Activated CD4-positive, CD25-positive, alpha-beta regulatory T cell treated with anti-CD3 and anti-CD28 coated beads, Interleukin-2, amount 50 U/mL, for 24 hours (primary cell): ENCODE measurements at places on chromosomes 5 and 9.
A peak's percentile ranks its signal among the peaks of the same experiment; 100 is the strongest.

DNA sequence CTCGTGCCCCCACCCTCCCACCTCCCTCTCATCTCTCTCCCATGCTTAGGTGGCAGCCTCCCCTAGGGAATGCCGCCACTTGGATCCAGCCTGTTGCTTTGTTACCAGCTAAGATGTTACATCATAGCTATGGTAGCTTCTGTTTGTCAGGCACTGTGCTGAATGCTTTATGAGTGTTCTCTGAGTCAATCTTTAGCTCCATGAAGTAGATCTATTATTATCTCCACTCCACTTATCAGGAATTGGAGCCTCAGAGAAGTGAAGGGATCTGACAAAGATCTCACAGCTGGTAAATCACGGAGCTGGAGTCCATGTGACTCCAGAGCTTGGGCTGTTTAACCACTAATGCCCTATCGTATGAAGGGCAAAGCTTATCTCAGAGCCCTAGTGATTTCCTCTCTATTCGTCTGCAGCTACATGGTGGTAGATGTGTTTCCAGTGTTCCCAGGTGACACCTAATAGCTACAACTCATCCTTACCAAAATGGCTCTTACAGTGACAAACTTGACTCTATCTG, 54.1 kb downstream of the GARNL3 start:
- ATAC-seq, result no peak

DNA sequence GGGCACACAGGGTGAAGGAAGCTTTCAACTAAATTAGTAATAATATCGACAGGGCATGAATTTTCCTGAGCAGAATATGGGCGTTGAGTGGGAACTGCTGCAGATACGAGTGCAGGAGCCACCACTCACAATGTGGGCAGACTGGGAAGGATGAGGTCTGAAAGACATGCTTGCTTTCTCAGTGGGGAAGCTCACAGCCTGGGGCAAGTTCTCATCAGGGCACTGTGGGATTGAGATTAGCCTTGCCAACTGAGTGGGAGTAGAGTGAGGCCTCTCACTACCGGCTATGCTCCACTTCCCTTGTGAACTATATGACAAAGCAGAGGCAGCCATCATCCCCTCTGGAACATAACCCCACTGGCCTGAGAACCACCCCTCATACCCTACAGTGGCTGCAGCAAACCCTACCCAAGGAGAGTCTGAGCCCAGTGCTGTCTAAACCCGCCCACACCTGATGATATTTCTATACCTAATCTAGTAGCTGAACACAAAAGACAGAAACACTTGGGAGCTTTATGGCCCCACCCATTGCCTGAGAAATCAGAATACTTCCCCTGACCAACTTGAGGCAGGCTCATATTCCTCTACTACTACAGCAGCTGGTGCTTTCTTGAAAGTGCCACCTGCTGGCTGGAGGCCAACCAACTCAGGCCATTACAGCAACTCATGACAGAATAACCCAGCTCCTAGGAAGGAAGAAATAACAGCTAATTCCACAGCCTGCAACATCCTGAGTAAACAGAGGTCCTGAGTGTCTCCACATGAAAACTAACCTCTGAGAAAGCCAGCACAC, 173.7 kb upstream of the SPEF2 start:
- no peak for ATAC-seq

DNA sequence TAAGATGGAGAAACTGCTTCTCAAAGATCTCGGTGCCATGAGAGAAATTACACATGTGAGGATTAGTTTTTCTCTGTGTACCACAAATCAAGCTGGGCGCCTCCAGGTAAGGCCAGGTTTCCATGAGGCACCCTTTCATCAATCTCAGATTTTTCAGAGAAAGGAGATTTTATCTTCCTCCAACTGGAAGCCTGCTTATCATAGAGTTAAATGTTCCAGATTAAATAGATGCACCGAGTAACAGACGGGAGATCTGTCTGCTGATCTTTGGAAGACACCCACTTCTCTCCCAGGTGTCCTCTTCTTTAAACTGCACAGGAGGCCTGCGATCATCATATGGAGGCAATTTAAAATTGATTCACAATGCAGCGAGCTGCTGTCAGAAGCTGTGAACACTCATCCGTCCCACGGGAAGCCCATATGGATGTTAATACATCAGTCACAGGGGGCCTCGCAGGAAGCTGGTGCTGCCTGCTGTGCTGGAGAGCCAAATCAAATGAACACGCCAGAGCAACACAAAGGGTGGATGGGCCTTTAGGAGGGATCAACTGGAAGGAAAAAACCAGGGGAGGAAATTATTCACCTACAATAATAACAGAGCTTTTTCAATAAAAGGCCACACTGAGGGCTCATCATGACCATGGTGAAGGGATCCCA, 93.3 kb downstream of the TLE1 start:
- no peak for ATAC-seq

- ATAC-seq, result no peak
Observed at GRCh38 chr5:33513462-33514185, 72.9 kb downstream of the TARS1 start.

DNA sequence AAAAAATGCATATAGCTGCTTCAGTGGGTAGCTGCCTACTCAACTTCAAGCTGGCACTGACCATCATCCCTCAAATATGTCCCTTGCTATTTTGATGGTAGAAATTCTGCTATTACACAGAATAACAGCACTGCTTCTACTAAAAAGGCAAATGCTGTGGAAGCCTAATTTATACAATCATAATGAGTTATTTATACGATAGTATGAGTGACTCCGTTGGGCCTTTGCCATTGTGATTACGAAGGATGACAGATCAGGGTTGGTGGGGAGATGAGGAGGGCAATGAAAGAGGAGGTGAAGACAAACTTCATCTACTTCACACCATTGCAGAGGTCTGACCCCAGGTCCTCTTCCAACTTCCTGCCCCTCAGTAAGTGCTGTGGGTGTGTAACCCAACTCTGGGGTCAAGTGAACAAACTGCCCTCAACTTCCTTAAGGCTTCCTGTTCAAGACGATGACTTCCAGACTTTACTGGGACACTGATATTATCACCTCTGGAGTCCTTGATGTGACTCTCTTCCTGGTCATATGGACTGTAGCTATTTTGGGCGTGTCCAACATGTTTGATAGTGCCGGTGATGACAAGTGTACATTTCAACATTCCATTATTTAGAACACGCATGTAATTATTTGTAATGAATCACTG, 74.1 kb upstream of the RPS23 start:
- ATAC-seq, result no peak

DNA sequence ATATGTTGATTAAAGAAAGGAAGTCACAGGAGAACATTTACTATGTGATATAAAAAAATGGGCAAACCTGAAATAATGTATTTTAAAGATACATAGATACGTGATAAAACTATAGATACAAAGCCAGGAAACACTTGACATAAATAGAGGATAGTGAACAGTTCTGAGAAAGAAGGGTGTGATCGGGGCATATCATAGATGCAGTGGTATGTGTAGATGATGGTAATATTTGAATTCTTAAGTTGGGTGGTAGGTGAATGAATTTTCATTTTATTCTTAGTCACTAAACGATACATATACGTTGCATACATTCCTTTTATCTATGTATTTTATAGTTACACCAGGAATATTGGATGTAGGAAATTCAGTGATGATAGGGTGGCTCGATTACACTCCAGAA, 138.7 kb upstream of the ARRDC3 start:
- ATAC-seq, result no peak

- ATAC-seq, result no peak
Observed at GRCh38 chr9:4296217-4296616, 3.7 kb downstream of the GLIS3 start.

GRCh38 chr9:129562514-129562913, 58.4 kb downstream of the C9orf50 start:
- ATAC-seq, result no peak

DNA sequence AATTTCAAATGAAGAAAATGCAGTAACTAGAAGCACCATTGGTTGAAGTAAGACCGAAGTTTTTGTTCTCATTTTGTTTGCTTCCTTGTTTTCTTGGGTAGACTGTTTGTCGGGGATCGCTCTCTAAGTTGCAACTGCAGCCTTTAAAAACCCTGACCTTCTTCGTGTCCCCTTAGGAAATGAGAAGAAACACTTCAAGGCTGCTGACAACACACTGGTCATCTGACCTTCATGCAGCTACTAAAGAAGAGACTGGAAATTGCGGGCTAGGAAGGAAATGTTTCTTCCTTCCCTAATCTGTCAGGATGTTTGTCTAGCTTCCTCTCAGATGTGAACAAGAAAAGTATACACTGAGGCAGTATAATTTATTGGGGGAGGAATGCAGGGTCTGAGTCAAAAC, 50.7 kb upstream of the CHSY3 start:
- ATAC-seq, result no peak

DNA sequence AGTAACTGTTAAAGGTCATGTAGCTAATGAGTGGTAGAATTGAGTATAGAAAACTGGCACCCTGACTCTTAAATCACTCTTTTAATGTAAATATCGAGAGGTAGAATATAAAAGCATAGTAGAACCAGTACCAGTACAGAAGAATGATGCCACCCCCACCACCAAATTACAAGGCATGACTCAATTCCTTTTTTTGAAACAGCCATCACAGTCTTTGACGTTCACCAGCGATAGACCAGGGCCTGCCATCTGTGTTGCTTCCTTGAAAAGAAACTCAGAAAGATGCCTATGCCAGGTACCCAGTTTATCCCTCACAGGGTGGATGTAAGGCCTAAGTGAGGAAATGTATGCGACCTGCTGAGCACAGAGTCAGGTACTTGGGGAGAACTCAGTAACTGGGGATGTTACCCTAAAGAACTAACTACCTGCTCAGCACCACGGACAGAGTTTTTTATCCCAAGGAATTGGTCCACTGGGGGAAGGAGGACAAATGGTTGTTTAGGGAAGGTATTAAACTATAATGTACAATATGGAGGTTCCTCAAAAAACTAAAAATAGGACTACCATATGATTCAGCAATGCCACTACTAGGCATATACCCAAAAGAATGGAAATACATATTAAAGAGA, 116.5 kb downstream of the BRINP1 start:
- ATAC-seq, result no peak

DNA sequence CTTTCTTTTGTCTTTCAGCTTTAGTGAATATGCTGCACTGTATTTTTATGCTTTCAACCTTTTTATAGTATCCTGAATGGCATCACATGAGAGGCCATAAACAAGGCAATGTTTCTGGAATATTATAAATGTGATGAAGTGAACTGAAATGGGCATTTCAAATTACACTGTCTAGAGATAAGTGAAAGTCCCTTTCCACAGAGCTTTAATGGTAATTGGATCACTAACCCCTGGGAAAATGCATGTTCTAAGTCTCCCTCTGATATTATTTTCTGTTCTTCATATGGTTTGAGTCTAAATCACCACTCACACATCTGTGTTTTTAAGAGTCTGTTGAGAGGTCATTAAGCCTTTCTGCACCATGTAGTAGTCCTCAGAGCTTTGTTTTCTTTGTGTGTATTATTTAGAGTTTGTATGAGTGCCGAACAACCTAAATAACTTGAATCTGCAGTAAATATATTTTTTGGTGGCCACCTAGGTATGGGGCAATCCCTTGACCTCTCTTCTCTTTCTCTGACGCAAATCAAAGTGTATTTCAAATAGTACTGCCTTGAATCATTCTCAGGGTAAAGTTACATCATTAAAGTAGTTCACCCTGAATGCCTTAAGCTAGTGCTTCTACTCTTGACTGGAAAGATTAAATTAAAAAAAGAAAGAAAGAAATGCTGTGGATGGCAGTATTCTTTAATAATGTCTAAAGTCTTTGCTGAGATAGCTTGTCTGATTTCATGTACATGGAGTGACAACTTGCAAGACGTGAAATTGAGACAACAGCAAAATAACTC, 1931.0 kb upstream of the CDH6 start:
- no peak for ATAC-seq

- no peak for ATAC-seq
Observed at GRCh38 chr5:171492781-171493180, 73.3 kb downstream of the FGF18 start.

- no peak for ATAC-seq
Observed at GRCh38 chr5:154215571-154216325, 25.2 kb downstream of the GALNT10 start.

GRCh38 chr5:41796061-41796460, 74.2 kb downstream of the OXCT1 start:
- ATAC-seq, result no peak

DNA sequence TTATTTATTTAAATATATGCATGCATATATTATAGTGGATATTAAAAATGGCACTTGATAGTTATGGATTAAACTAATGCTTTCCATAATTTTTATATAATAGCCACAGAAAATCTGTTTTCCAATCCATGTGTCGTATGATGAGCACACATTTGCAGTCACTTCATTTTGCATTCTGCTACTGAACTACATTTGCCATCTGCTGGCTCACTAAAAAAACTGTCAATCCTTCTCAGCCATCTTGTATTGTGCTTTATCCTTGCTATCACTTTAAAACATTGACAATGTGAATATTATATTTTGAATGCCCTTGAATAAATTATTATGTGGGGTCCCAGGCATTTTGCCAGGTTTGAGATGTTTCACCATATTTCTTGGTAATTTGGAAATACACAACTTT, 586.6 kb downstream of the DNAH5 start:
- ATAC-seq, result no peak

- peak; percentile 46 for ATAC-seq
Observed at GRCh38 chr9:19946441-19947109, 157.7 kb upstream of the SLC24A2 start.

GRCh38 chr9:133050142-133050541, 11.6 kb upstream of the CEL start:
- no peak for ATAC-seq

DNA sequence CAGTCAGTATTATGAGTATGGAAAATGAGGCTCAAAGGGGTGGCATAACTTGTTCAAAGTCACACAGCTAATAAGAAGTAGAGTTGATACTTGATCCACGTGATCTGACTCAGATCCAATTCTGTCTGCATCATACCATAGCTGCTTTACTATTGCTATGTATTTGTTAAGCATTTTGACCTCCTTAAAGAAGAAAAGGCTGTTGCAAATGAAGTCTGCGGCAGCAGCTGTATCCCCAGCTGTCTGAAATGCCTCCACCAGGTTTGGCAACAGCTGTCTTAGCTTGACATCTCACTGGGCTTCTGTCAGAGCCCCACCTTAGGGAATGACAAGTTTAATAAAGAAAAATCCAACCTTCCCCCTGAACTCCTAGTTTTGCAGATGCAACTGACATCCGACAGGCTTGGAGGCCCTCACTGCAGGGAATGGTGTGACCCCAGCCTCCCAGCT, 75.6 kb upstream of the SLC44A1 start:
- no peak for ATAC-seq

- peak; percentile 96 for ATAC-seq
Observed at GRCh38 chr9:131661568-131662288, 78.1 kb downstream of the RAPGEF1 start.

DNA sequence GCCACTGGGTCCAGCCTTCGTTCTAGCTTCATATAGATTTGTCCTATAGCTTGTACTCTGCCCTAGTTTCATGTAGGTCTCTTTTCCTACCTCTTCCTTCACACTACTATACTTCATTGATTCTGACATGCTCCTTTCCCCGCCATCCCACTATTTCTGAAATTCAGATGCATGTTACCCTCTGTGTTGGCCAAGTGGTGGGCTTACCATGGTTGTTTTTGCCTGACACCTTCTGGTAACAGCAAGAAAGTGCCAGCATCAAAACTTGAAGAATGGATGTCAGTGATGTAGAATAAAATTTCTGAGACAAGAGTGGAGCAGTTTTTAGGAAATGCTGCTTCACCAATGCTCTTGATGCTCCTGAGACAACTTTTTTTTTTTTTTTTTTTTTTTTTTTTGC, 19.5 kb upstream of the SERINC5 start:
- no peak for ATAC-seq

GRCh38 chr5:125286271-125286670, 539.8 kb upstream of the ZNF608 start:
- no peak for ATAC-seq

GRCh38 chr9:137218754-137219271, 3.2 kb downstream of the RNF208 start:
- ATAC-seq, result no peak
